GM12891 (cell line): ENCODE measurements at places on chromosomes 12 and 14.

DNA sequence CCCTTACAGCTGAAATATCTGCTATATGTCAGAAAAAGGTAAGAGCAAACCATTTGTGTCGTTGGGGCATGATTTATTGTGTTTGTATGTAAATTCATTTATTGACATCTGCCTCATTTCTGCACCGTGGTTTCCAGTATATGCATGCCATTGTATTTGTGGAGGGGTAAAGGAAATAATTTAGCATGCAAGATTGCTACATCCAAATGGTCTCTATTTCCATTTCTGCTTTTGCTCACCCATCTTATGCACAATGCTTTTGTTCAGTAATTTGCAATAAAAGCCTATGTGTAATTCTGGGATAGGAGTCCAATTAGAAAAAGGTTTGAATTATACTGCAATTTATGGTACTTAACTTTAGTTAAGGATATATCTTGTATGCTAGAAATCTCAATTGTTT lies 101.8 kb downstream of the UNC79 start:
- no peak for DNase-seq

GRCh38 chr14:34201909-34202637 lies 251.2 kb upstream of the EGLN3 start:
- no peak for DNase-seq

DNA sequence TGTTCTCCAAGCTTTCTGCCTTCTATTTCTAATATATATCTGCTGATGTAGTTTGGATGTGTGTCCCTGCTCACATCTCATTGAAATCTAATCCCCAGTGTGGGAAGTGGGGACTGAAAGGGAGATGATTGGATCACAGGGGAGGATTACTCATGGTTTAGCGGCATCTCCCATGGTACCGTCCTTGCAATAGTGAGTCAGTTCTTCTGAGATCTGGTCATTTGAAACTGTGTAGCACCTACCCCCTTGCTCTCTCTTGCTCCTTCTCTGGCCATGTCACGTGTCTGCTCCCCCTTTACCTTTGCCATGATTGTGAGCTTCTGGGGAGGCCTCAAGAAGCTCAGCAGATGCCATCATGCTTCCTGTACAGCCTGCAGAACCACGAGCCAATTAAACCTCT lies 26.2 kb upstream of the ALX1 start:
- no peak for DNase-seq

- no peak for DNase-seq
Observed at GRCh38 chr12:116278279-116278626, 760 bp upstream of the MED13L start.

DNA sequence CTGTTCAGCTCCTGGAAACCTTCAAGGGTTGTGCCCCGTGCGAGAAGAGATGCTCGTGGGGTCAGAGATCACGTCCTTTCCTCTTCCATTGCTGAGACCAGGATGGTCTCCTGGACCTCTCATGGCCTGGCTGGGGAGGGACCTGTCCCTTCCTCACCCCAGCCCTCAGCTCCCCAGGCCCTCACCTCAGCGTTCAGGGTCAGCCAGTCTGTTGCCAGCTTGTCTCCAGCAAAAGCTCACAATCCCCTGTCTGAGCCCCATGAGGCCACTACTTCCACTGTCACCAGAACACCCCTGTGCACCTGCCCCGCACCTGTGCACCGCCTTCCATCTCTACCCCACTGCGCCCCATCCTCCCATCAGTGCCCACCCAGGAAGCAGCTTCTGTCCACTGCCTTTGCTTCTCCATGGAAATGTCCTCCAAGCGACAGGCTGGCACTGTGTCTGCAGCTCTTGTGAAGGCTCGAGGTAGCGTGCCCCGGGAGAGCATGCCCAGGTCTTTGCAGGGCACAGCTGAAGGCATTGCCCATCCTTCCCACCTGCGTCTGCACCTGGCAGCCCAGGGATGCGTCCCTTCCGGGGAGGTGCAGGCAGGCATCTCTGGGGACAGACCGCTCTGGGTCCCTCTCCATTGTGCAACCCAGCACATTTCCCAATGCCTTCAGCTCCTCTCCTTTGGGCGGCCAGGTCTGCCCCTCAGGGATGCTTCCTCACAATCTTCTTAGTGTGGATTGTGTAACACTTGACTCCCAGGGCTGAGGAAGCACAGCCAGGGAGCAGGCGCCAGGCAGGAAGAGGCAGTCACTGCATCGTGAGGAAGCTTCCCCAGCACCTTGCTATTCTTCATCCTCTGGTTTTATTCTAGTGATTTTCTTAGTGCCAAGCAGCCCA lies 179.6 kb downstream of the ADGRD1 start:
- no peak for DNase-seq

DNA sequence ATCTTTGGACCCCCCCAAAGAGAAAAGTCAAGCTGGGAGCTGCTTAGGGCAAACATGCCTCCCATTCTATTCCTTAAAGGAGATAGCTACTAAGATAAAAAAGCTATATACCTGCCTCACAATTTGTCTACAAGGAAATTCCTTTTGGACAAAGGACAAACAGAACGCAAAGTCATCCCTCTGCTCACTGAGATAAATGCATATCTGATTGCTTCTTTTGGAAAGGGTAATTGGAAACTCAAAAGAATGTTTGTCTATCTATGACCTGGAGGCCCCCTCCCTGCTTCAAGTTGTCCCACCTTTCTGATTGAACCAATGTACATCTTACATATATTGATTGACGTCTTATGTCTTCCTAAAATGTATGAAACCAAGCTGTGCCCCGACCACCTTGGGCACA lies 80.9 kb upstream of the FUT8 start:
- DNase-seq = no peak

DNA sequence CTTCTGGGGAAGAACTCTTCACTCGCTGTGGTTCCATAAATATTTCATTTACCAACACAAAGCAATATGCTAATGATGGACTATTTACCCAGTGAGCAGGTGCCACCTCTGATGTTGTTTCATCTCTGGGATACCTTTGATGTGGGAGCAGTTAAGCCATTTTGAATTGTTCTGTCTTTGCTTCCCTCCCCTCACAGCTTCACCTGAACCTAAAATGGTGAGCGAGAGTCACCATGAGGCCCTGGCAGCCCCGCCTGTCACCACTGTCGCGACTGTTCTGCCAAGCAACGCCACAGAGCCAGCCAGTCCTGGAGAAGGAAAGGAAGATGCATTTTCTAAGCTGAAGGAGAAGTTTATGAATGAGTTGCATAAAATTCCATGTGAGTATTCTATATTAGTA lies 352.7 kb downstream of the SYT1 start:
- no peak for DNase-seq

DNA sequence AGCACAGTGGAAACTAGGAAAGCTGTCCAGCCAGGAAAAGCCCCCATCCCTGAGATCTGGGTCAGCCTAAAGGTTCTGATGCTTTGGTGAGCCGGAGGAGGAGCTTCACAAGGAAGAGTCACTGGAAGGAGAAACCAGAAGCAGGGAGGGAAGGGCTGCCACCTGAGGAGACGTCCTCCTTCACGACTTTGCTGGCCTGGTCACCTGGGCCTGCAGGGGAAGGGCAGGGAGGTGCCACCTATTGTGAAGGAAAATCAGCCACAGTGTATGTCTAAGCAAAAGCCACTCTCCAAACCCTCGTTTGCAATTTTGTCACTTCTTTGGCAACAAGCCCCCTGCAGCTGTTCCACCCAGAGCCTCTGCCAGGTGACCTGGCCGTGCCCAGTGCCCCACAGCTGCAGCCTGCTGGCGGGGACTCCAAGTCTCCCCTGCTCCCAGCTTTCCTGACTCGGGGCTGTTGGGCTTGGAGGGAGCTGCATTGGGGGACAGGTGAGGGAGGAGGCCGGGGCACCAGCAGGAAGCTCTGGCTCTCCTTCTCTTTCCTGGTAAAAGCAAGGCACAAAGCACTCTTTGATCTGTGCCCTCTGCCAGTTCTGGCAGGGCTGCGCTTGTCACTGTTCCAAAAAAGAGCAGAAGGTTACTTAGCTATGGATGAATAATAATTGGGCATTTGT lies 120.9 kb upstream of the BCL2L14 start:
- no peak for DNase-seq

GRCh38 chr14:67738740-67739504 lies 37.2 kb downstream of the RDH12 start:
- DNase-seq = no peak
